ENCODE measurements at places on chromosomes 7 and 10.
A peak's percentile ranks its signal among the peaks of the same experiment; 100 is the strongest.

DNA sequence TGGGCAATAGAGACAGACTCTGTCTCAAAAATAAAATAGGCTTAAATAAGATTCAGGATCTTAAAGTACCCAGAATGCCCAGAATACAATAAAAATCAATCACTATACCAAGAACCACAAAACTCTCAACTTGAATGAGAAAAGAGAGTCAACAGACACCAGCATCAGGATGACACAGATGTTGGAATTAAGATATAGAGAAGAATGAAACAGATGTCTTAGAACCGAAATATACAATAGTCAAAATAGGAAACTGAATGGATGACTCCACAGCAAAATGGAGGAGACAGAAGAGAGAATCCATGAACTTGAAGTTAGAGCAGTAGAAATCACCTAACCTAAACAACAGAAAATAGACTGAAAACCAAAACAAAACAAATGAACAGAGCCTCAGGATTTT lies 29.6 kb downstream of the POR start:
- no peak for DNase-seq

- DNase-seq = no peak
Measured at GRCh38 chr10:132654708-132655661, 117.4 kb downstream of the INPP5A start.

- DNase-seq = no peak
Measured at GRCh38 chr10:99532687-99533495, at the start of gene NKX2-3. Gene NKX2-3 (plus strand): TSS chr10:99532942. CDS start chr10:99533132, 190 bp downstream.

DNA sequence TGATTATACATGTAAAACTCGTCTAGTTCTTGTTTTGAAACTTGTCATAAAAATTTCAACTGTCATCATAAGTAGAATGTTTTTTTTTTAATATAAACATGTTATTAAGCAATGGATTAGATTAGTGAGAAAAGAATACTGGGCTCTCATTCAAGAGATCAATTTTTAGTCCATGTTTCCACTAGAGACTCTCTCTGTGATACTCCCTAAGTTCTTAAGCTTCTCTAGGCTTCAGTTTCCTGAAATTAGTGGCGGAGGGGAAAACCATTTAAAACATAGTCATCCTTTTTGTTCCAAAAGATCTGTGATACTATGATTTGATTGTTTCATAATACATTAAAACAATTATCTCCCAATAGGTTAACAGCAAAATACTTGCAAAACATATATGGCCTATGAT lies 142.2 kb downstream of the AGMO start:
- no peak for DNase-seq

- no peak for DNase-seq
Measured at GRCh38 chr10:5943536-5943935, 33.8 kb downstream of the IL15RA start.

- peak; percentile 44 for DNase-seq
Measured at GRCh38 chr10:25080880-25081581, 64.6 kb downstream of the THNSL1 start.

DNA sequence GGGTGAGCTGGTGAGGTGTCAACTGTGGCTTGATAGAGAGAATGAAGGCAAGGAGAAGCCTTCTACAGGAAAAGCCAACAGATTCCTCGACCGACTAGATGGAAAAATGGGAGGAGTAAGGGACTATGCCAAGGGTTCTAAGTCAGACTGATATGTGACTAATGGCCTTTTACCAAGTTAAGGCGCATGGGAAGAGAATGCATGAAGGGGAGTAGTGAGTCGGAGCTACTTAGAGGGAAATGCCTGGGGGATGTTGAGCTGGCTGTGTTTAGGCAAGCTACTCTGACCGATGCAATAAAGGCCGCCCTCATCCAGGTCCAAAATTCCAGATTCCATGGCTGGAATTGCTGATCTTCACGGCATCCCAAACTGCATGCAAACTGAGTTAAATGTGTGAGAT lies 48.2 kb downstream of the APBB1IP start:
- no peak for DNase-seq

DNA sequence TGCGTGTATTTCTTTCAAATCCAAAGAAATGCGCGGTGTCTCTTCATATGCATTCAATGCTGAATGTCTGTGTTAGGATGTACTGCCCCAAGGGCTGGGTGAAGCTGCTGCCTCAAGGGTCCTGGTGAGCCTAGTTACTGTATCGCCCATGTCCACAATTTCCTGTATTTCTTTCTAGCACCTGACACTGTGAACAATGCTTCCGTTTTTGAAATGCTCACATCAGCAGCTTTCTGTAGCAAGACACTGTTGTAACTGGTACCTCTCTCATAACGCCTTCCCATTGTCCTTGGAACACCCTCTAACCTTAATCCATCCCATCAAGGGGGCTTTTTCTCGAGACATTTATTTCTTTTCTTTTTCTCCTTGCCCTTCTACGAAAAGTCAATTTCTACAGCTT lies 25.1 kb downstream of the NRP1 start:
- DNase-seq = no peak

GRCh38 chr7:135180122-135180521 lies 9.6 kb upstream of the CYREN start:
- no peak for DNase-seq

DNA sequence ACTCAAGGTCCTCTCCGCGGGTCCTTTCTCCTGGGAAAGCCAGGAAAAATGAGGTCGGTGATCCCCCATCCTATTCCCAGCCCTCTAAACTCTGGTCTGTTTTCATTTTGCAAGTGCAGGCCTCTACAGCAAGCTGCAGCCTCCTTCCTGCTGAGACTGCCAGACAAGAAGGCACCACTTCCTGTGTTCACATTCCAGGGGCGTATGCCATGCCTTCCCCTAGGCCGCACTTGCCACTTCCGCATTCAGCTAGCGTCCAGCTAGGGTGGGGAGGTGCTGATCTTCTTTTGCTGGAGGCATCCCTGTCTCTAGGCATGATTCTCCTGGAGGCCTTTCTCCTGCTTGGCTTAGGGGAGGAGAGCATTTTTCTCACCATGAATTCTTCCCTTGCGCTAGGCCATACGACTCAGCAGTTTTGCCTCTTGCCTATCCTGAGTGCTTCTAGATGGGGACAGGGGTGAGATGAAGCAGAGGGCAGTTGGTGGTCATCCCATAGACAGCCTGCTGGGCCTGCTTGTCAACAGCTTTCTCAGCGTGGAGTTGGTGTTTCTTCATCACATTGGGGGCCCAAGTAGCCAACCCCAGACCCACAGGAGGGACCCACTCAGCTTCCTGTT lies 328.9 kb downstream of the RPS24 start:
- no peak for DNase-seq

GRCh38 chr7:95470452-95470851 lies 15.3 kb upstream of the ASB4 start:
- peak; percentile 51 for DNase-seq

DNA sequence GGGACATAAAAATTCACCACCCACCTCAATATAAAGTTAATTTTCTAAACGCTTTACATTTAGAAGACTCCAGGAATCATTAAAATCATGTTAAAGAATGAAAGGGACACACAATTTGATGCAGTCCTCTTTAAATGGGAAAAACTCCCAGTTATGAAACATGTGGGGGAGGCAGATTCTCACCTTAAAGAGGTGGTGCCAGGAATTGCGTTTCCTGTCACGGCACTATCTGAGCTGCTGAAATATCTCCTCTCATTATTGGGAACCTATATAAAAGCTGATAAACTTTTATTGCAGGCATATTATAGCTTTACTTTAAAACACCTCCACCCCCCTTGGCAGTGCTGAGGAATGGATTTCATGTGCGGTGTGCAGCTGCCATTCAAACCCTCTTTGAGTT lies 94.8 kb upstream of the SORCS3 start:
- DNase-seq = no peak

DNA sequence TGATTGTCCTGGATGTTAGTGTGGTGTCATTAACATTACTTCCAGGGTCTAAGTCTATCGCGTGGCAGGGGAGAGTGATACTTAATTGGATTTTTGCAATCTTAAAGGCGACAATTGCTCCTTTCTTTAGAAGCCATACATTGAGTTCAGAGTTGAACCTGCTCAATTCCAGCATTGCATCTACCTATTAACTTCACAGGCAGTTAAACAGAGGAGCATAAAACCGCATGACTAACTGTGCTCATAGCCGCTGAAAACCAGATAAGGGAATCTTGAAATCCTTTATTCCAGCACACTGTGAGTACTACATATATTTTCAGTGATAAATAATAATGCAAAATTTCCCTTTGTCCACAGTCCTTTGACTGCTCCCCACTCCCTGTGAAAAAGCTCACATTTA lies 255.3 kb downstream of the STK31 start:
- DNase-seq = no peak

DNA sequence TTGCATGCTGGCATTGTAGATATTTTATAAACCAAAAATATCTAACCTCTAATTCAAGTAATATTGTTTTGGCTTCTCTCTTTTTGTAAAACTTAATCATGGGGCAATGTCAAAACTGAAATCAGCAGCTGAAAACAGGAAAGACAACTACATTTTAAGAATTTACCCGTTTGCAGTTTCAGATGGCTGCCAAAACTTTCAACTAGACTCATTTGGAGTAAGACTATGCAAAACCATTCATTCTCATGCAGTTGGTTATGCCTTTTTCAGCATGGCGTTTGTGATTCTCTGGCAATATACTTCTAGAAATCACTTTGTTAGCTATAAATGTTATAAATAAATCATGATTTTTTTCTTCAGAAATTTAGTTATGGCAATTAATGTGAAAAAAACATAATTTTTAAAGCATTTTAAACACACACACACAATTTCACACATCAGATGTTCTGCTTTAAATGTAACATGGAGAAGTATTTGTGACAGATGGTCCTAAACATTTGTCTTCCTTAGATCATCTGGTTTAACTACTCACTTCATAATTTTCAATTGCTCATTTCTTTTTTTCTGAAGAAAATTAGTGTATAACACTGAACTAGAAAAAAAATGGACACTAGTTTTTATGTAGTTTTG lies 116.4 kb downstream of the ITGB8 start:
- DNase-seq = no peak

DNA sequence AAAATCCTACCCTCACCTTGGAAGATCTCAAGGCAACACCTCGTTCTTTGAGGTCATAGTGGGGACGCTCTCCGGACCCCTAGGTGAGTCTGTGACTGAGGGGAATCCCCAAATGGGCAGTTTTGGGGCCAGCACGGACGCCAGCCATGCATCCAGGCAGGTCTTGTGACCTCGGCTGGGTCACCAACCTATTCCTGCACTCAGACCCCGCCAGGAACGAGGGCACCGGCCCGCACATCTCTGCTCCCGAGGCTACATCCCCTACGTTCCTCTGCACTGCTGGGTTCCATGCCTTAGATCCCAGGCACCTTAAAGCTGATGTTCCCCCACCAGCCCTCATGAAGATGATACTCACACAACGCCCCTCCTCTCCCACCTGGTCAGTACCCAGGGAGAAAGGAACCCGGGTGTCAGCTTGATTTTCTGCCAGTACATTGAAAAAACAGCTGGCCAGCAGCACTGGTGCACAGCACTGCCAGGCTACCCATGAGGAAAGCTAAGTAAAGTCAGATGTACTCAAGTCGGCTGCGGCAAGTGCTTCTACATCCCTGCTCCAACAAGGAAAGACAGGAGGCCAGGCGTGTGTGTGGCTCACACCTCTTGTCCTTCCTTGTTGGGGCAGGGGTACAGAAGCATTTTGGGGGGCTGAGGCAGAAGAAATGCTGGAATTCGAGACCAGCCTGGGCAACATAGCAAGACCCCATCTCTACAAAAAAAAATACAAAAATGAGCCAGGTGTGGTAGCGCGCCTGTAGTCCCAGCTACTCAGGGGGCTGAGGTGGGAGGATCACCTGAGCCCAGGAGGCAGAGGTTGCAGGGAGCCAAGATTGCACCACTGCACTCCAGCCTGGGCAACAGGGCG lies 48.1 kb downstream of the DIP2C start:
- DNase-seq = no peak

DNA sequence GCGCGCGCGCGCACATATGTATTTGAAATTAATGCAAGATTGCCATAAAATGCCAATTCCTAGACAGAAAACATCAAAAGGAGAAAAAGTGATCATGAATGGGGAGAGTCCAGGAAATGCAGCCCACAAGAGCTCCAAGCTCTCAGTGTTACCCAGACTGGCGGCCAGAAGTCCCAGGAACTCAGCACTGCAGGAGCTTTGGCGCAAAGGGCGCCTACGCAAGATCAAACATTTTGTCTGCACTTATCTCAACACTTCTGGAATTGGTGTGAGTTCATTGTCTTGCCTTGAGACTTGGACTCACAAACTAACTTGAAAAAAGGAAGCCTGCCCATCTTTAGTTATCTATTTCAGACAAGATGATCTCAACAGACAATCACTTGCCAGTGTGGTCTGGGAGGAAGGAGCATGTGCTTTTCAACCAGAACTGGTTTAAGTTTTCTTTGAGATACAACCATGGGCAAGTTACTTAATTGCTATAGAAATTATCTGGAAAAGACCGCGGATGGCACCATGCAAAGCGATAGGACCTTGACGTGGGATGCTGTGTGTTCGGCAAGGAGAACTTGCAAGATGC lies 77.2 kb downstream of the KIAA1549 start:
- no peak for DNase-seq

DNA sequence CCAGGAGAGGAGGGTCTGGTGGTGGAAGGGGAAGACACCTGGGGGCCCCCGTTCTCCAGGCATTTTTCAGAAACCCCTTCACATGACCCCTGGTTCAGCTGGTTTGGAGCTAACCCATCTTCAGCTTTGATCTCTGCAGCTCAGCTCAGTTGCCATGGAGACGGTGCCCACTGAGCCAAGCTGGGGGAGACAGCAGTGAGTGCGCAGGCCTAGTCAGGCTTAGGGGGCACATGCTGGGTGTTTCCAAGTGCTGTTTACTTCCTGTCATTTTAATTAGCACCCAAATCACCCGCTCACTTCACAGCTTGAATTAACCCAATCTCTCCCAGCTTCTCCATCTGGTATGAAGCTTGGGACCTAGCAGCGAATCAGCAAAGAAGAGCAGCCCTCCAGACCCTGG lies 9.0 kb downstream of the SPOCK2 start:
- DNase-seq = no peak

DNA sequence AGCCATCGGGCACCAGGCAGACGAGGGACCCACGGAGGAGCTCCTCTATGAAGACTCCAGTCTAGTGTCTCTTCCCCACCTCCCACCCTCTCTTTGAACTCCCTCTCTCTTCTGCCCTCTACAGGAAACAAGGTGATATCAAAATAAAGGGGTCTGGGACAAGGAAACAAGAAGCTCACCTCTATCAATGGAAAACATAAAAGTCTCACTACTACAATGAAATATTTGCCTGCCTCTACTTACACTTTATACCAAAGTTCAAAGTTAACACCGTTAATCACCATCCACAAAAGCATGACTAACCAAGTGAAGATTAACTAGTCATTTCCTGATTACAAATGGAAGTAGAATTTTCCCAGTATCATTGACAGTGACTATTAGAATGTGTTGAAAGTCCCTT lies 82.2 kb downstream of the PARD3 start:
- DNase-seq = no peak
